ENCODE measurements at places on chromosomes 11 and 22. TPM values are rescaled to one million over a fixed set of nuclear protein-coding genes. Genes with fewer than 3 reads are reported as not detected.

The NXPE1 gene
- total RNA-seq: not detected

The TNNT3 gene
- total RNA-seq: not detected

The ZNF70 gene
- 1.3 TPM for total RNA-seq

The RIBC2 gene
- 0.11 TPM for total RNA-seq

The LAYN gene
- total RNA-seq: 171 TPM

The LRRC4C gene
- total RNA-seq: not detected

The CHRNA10 gene
- total RNA-seq: 0.43 TPM

The TMEM126B gene
- total RNA-seq: 50.6 TPM

The SLC22A9 gene
- total RNA-seq: not detected

The CNIH2 gene
- total RNA-seq: not detected

Data from dermis lymphatic vessel endothelial cell (primary cell).